ENCODE measurements at places on chromosomes 2 and 18.

- H3K27ac ChIP-seq = no peak overlapping the region
- no peaks in the 10 kb centered on the region for H3K27me3 ChIP-seq
- no peak for DNase-seq
- no peaks in the 10 kb centered on the region for H3K36me3 ChIP-seq
Observed at GRCh38 chr2:121258051-121258450, 27.0 kb downstream of the TFCP2L1 start.

GRCh38 chr18:50093366-50094064 is 101.4 kb downstream of the MYO5B start:
- no peaks in the 10 kb centered on the region for H3K4me1 ChIP-seq
- H3K4me3 ChIP-seq = no peak overlapping the region
- H3K36me3 ChIP-seq = no peaks in the 10 kb centered on the region

GRCh38 chr2:11405599-11406266 is 60.2 kb downstream of the E2F6 start:
- peaks cover 3% of the 10 kb centered on the region for H3K27me3 ChIP-seq
- no peaks in the 10 kb centered on the region for H3K36me3 ChIP-seq
- H3K4me3 ChIP-seq = no peak overlapping the region
- no peaks in the 10 kb centered on the region for H3K4me1 ChIP-seq
- DNase-seq = no peak

DNA sequence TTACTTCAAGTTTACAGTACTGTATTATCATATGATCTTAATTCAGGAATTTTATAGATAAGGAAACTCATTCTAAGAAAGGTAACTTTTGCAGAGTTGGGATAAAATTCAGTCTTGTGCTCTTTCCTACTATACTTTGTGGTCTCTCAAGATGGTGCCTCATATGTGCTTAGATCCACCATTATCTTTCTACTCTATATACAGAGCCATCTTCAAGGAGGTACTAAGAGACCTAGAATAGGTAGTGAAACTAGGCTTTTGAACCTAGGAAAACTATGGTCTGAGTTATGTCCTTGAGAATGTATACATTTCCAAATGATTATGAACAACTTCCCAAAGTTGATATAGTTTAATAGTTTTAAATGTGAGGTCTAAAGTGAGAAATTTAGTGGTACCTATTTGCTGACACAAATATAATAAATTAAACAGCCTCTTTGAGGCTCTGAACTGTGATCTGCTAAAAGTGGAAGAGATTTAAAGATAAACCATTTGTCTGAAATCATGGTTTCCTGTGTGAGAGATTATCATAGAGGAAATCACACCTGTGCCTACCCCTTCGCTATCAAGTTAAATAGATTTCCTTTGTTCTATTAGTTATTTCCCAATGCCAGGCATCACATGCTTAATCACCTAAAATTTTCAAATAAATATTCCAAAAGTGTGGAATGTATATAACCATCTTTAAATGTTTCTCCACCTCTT is 27.2 kb downstream of the ACAA2 start:
- peak overlapping the region; percentile 29 for H3K4me3 ChIP-seq
- H3K27me3 ChIP-seq = no peaks in the 10 kb centered on the region
- H3K36me3 ChIP-seq = peaks cover 23% of the 10 kb centered on the region
- H3K27ac ChIP-seq = peak overlapping the region; percentile 28
- DNase-seq = no peak
- peaks cover 29% of the 10 kb centered on the region for H3K4me1 ChIP-seq

DNA sequence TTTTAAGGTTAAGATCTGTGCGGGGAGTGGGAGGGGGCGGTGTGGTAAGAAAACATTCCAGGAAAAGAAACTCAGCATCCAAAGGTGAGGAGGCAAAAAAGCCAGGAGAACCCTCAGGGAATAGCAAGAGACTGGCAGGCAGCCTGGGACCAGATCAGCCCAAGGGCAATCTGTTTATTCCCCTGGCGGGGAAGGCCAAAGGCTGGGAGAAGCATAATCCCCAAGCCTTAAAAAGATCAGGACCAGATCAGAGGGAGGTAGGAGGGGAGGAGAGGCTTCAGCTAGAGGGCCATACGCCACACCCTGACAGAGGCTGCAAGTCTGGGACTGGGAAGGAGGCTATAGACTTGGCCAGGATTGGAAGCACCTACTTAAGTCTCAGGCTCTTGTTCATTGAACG is 163.0 kb upstream of the PXDN start:
- no peaks in the 10 kb centered on the region for H3K36me3 ChIP-seq
- H3K27me3 ChIP-seq = no peaks in the 10 kb centered on the region
- no peaks in the 10 kb centered on the region for H3K4me1 ChIP-seq
- DNase-seq = no peak
- no peak overlapping the region for H3K4me3 ChIP-seq
- no peak overlapping the region for H3K27ac ChIP-seq

- peaks cover 29% of the 10 kb centered on the region for H3K4me1 ChIP-seq
- peak overlapping the region; percentile 100 for H3K27ac ChIP-seq
- H3K36me3 ChIP-seq = peaks cover under 1% of the 10 kb centered on the region
- no peak for DNase-seq
- no peaks in the 10 kb centered on the region for H3K27me3 ChIP-seq
- H3K4me3 ChIP-seq = peak overlapping the region; percentile 89
Observed at GRCh38 chr2:61537277-61537949, 743 bp downstream of the XPO1 start.

- H3K27ac ChIP-seq = no peak overlapping the region
- no peaks in the 10 kb centered on the region for H3K36me3 ChIP-seq
- H3K27me3 ChIP-seq = no peaks in the 10 kb centered on the region
- no peaks in the 10 kb centered on the region for H3K4me1 ChIP-seq
- H3K4me3 ChIP-seq = no peak overlapping the region
- no peak for DNase-seq
Observed at GRCh38 chr2:231866450-231866849, 59.7 kb downstream of the NPPC start.

DNA sequence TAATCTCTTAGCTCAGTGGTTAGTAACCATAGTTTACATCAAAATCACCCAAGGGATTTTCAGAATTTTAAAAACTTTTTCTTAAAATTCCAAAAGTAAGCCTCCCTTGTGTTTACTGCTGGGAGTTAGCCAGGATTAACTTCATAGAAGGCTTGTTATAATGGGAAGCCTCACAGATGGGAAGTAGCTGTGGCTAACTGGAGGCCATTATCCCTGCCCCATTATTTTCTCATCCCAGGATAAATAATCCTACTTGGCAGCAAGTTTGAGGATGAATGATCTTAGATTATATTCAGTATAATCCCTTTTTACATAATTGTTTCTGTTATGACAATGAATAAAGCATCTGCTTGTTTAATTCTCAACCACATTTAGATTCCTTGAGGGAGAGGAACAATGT is 25.5 kb downstream of the PLEK start:
- peaks cover 28% of the 10 kb centered on the region for H3K4me1 ChIP-seq
- no peak for DNase-seq
- H3K27ac ChIP-seq = no peak overlapping the region
- H3K4me3 ChIP-seq = peak overlapping the region; percentile 38

GRCh38 chr2:217835931-217836891 is 166.6 kb downstream of the TNS1 start:
- no peak for DNase-seq
- H3K27me3 ChIP-seq = no peaks in the 10 kb centered on the region
- no peaks in the 10 kb centered on the region for H3K36me3 ChIP-seq
- H3K27ac ChIP-seq = no peak overlapping the region

GRCh38 chr18:35467624-35468016 is 30.1 kb downstream of the INO80C start:
- no peak overlapping the region for H3K4me3 ChIP-seq
- H3K27me3 ChIP-seq = no peaks in the 10 kb centered on the region
- DNase-seq = no peak

DNA sequence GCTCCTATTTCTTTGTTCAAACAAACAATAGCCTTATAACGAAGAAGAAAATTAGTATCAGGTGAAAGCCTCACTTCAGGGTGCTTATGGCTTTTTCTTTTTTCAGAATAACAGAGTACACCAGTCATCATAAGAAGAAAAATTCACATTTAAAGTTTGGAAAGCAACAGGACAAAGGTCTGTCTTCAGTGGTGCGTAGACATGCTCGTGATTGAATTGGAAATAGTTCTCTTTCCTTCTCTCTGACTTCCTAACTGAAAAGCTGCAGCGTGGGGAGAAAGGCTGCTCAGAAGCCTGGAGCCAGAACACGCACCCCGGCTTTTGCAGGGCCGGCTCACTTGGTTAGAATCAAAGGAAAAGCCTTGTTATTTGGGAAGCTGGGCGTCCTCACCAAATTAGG is 127.6 kb upstream of the ZNF516 start:
- no peaks in the 10 kb centered on the region for H3K36me3 ChIP-seq
- DNase-seq = no peak
- no peaks in the 10 kb centered on the region for H3K4me1 ChIP-seq
- H3K27me3 ChIP-seq = no peaks in the 10 kb centered on the region
- no peak overlapping the region for H3K4me3 ChIP-seq

DNA sequence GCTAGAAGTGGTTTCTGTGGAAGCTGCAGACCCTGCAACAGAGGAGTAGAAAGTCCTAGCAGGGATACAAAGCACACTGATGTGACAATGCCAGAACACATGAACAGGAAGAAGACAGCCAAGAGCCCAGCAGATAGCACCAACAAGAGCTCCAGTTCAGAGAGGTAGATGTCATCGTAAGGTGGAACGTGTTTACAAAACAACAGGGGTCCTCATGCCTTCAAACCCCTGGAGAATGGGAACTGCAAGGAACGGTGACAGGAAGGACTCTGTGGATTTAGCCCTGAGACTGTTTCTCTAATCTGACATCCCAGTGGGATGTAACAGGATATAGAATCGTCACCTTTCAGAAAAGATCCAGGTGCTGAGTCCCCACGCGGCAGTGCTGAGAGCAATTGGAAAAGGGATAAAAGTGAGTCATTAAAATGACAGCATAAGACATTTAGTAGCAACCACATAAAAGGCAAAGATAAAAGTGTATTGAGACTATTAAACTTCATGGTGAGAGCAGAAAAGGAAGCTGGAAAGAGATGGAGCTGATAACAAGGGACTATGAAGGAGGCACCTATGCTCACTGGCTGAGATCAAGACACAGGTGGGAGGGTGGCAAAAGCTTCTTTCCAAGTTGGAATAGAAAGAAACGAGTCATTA is 195.2 kb downstream of the FBXO15 start:
- no peak overlapping the region for H3K27ac ChIP-seq
- H3K27me3 ChIP-seq = no peaks in the 10 kb centered on the region
- no peak overlapping the region for H3K4me3 ChIP-seq
- no peaks in the 10 kb centered on the region for H3K36me3 ChIP-seq
- DNase-seq = no peak

- H3K4me3 ChIP-seq = no peak overlapping the region
- DNase-seq = no peak
- no peaks in the 10 kb centered on the region for H3K36me3 ChIP-seq
- no peak overlapping the region for H3K27ac ChIP-seq
- H3K4me1 ChIP-seq = no peaks in the 10 kb centered on the region
- H3K27me3 ChIP-seq = no peaks in the 10 kb centered on the region
Observed at GRCh38 chr2:160822006-160822405, 328.4 kb upstream of the RBMS1 start.

- H3K27me3 ChIP-seq = no peaks in the 10 kb centered on the region
- DNase-seq = peak; percentile 9
- peak overlapping the region; percentile 89 for H3K27ac ChIP-seq
- H3K4me1 ChIP-seq = peaks cover 42% of the 10 kb centered on the region
- peaks cover 23% of the 10 kb centered on the region for H3K36me3 ChIP-seq
- peak overlapping the region; percentile 95 for H3K4me3 ChIP-seq
Observed at GRCh38 chr18:46096651-46097300, 1.3 kb downstream of the ATP5F1A start.

Data from CD4-positive, CD25-positive, alpha-beta regulatory T cell (primary cell).